ENCODE measurements at places on chromosomes 12 and 14.

- no peak for DNase-seq
Observed at GRCh38 chr14:104816616-104816884, 15.6 kb downstream of the ZBTB42 start.

- no peak for DNase-seq
Observed at GRCh38 chr12:85423947-85424346, 143.9 kb downstream of the ALX1 start.

DNA sequence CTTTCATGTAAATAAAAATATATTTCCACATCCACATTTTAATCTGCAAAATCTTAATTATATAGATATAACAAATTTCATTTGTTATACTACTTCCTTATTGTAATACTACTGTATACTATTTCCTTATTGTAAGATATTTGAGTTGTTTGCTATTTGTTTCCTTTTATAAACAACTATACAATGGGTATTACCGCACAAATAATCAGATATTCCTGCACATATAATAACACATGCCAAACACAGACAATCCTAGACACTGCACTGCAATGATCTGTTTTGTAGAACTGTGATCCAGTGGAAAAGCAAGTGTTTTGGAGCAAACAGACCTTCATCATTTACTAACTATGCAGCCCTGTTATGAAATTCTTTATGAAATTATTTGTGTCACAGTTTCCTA is 30.5 kb downstream of the PRKD1 start:
- DNase-seq, result no peak

- DNase-seq, result no peak
Observed at GRCh38 chr12:119676573-119676972, 8.6 kb downstream of the PRKAB1 start.

DNA sequence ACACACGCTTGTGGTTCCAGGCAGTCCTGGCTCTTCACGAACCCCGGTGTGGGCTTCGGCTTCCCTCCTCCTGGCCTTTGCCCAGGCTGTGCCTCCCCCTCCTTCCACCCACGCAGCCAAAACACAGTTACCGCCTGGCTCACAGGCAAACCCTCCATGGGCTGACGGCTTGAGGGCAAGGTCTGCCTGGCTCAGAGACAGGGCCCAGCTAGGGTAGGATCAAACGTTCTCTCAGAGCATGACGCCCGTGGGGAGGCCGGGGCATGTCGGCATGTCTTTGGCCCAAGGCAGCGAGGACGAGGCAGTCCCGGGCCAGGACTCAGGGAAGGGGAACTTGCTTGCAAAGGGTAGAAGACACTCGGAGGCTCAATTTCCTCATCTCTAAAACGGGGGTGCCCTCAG is 2.1 kb downstream of the SLC25A47 start:
- no peak for DNase-seq

DNA sequence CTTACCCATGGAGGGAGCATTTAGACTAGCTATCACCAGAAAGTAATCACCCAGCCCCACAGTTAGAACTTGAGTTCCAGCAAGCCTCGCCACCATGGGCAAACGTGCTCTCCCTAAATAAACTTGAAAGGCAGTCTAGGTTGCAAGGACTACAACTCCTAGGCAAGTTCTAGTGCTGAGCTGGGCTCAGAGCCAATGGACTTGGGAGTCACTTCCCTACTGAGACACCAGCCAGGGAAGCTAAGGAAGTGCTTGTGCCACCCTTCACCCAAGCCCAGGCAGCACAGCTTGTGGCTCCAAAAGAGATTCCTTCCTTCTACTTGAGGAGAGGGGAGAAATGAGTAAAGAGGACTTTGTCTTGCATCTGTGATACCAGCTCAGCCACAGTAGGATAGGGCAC is 57.9 kb downstream of the SLCO1A2 start:
- no peak for DNase-seq

GRCh38 chr12:20415028-20415427 is 46.7 kb downstream of the PDE3A start:
- peak; percentile 68 for DNase-seq

GRCh38 chr12:95733141-95733825 is 57.3 kb downstream of the NTN4 start:
- DNase-seq, result no peak

DNA sequence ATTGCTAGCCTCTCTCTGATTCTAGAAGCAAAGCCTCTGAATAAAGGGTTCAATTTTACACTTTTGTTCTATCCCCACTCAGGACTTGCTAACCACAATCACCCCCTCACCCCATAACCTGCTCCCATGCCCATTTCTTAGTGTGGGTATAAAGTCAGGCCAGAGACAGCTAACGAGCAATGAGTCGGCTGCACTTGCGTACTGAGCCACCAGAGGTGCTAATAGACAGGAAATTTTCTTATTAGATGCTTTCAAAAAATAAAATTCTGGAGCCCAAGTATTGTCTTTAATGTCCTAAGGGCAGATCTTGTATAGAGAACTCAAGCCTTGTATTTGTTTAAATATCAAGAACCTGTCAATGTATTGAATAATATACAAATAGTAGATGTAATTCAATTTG is 256.9 kb downstream of the SYT1 start:
- no peak for DNase-seq

DNA sequence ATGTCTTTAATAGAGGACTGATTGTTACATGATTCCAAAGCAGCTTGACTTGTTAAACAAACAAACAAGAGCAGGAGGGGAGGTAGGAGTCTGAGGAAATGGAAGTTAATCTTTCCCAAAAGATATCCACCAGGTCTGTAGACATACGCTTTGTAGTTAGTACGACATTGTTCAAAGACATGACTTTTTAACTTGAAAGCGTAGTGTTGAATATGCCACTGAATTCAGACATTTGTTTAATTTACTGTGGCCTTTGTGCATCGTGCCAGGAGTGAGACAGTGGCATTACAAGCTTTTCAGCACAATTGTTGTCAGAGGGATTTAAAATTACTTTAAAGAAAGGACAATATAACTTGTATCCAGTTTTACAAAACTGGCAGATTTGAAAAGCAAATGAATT is 53.0 kb downstream of the SAV1 start:
- no peak for DNase-seq

DNA sequence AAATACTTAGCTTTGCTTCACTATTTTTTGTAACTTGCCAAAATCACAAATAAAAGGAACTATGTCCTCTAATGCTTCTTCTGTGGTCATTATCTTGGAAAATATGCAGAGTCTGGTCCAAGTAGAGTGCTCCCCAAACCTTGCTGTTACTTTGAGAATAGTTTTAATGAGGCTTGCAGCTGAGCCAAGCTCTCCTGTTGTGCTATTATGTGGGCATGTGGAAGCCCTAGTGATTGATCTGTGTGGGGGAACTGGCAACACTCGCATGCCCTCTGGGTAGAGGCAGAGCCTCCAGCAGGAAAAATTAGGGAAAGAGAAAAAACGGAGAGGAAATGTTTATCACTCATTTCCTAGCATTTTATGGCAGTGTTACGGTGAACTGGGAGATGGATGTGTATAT is 473.1 kb downstream of the EGLN3 start:
- DNase-seq, result no peak

- DNase-seq, result no peak
Observed at GRCh38 chr14:105530285-105531087, 4.1 kb downstream of the TMEM121 start.

GRCh38 chr14:29425705-29426482 is 501.8 kb downstream of the PRKD1 start:
- no peak for DNase-seq

DNA sequence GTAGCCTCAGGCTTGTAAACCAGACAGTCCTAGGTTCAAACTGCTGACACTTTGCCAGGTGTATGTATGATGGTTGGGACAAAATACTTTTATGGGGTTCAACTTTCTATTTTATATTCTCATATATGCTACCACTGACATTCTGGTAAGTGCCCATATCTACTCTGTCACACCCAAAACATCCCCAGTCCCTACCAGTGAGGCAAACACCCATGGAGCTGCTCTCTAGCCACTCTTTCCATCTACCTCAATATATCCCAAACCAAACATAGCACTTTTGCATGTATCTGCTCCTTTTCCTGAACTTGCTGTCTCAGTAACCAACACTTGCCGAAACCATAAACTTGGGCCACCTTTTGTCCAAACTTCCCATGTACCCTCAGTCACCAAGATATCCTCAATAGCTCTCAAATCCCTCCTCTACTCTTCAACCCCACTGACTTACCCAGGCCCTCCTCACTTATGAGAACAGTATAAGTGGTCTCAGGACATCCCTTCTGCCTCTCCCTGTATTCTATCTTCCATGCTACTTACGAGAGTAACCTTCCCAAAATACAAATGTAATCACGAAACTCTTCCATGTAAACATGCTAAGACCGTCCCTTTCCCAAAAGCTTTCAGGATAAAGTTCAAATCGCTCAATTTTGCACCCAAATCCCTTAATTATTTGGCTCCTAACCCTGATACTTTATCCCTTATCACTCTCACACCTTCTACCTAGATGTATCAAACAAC is 3.6 kb downstream of the GALC start:
- no peak for DNase-seq

- DNase-seq, result no peak
Observed at GRCh38 chr14:92690171-92691011, 58.0 kb downstream of the LGMN start.

- no peak for DNase-seq
Observed at GRCh38 chr12:91922674-91923073, 223.0 kb downstream of the BTG1 start.

DNA sequence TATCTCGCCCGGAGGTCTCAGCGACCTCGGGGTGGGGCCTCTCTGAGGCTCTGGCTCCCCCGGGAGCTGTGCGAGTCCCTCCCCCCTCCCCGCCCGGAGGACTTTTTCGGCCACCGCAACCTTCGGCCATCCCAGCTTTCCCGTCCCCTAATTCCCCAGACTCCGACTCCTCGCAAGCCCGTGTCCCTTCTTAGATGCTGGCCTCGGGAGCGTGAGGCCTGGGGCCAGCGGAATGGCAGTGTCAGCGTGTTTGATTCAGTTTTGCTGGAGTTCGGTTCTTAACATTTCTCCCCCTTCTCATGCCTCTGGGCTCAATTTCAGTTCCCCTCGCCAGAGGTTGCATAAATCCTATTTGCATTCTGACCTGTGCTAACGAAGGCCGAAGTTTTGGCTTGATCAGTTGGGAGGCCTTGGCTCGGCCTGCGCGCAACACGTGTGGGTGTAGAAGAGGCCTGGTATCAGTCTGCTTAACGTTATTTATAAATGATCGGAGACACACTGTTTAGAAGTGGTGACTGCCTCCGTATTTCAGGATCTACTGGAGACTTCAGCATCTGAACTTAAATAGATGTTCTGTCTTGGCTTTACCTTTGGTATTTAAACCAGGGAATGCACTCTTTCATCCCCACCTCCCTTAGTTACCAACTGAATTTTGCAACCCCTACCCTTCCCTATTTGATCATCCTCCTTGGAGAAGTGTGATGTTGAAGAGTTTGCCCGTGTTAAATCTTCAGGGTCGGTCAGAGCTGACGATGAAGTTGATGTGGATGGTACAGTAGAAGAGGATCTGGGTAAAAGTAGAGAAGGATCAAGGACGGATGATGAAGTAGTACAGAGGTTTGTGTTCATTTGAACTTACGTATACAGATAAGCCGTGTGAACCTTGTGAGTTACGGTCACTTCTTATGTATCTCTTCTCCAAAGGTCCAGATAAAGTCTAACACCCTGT is 851 bp downstream of the HSP90B1 start:
- peak; percentile 61 for DNase-seq

- no peak for DNase-seq
Observed at GRCh38 chr12:21925296-21925913, 15.8 kb downstream of the ABCC9 start.

GRCh38 chr14:87745507-87746118 is 247.4 kb downstream of the GALC start:
- DNase-seq, result peak; percentile 12

DNA sequence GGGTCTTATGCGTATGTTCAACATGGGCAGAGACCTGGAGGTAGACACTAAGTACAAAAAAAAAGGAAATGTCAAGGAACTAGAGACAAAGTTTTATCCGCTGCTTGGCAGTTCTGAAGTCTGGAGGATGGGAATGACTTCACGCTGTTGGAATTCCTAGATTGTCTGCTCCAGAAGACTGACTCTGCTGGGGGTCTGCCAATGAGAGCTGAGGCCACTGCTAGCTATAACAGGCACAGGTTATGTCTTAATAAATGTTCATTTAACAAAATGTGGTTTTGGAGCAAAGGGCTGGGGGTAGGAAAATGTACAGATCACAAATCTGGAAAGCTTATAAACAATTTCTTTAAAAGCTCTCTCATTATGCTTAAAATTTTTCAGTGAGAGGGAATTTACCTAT is 5.9 kb downstream of the RNASE8 start:
- no peak for DNase-seq

- DNase-seq, result no peak
Observed at GRCh38 chr12:44317651-44318126, 481.8 kb downstream of the TMEM117 start.

GRCh38 chr14:95948558-95948981 is 71.9 kb downstream of the TUNAR start:
- DNase-seq, result no peak

DNA sequence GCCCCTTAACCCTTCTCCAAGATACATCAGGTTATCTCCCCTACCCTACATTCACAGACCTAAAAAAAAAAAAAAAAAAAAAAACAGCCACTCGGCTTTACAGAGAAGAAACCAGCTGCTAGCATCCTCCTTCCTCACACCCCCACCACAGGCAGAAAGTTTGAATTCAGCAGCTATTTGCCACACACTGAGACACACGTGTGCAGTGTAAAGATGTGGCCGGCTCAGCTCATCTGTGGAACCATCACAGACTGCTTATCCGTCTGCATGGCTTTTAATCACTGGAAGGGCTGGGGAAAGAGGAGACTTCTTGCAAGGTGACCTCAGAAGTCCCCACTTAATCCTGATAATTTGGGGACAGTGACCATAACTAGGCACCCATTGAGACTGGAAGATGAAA is 50.0 kb downstream of the VWF start:
- no peak for DNase-seq

DNA sequence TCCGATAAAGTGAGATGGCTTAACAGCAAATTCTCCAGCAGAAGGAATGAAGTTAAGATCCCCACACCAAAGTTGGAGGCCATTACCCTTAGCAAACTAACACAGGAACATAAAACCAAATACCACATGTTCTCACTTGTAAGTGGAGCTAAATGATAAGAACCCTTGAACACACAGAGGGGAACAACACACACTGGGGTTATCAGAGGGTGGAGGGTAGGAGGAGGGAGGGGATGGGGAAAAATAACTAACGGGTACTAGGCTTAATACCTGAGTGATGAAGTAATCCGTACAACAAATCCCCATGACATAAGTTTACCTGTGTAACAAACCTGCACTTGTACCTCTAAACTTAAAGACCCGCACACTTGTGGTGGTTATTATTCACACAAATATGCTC is 240.4 kb upstream of the NAV3 start:
- DNase-seq, result no peak

DNA sequence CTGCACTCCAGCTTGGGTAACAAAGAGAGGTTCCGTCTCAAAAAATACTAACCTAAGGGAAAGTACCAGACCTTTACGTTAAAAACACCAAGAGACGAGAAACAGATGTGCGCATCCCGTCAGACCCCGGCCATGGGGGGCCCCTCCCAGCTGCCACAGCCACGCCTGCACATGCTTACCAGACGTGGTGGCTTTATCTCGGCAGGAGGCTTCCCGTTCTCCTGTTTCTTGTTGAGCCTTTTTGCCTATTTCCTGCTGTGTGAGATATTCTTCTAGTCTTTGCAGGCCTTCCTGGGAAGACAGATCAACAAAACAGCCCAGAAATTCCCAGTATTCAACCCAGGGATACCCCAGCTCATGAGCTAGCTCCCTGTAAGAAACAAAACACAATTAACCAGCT is 23.6 kb downstream of the PGAM5 start:
- DNase-seq, result no peak

- no peak for DNase-seq
Observed at GRCh38 chr12:104411826-104412641, 44.7 kb upstream of the CHST11 start.

GRCh38 chr12:96261557-96261956 is 67.4 kb downstream of the ELK3 start:
- no peak for DNase-seq

Measured in right lung (tissue), 10 donors.